ENCODE measurements at places on chromosomes 1 and 21.

GRCh38 chr1:197838836-197839235, 63.6 kb upstream of the DENND1B start:
- DNase-seq: no peak

- DNase-seq: no peak
These were observed 72.2 kb upstream of the CDC42BPA start for GRCh38 chr1:227390525-227390924.

DNA sequence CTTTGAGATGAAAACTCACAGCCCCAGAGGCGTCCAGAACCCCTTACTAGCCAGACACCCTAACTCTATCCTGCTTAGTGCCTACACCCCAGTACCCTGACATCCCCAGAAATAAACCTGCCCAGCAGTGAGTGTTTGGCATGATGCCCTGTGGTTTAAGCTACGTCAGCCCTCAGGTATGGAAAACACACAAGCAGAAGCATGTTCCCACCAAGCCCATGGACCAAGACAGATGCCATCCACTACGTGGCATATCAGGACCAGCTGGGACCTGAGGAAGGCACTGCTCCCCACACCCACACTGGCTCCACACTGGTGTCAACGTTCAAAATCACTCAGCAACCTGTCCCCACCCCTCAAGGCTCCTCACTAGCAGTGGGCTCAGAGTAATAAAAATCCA, 116.4 kb downstream of the SYT2 start:
- DNase-seq: no peak

- DNase-seq: no peak
These were observed 616 bp downstream of the MCOLN3 start for GRCh38 chr1:85047472-85048295.

- DNase-seq: no peak
These were observed 143.0 kb upstream of the GRIK3 start for GRCh38 chr1:37177230-37177864.

DNA sequence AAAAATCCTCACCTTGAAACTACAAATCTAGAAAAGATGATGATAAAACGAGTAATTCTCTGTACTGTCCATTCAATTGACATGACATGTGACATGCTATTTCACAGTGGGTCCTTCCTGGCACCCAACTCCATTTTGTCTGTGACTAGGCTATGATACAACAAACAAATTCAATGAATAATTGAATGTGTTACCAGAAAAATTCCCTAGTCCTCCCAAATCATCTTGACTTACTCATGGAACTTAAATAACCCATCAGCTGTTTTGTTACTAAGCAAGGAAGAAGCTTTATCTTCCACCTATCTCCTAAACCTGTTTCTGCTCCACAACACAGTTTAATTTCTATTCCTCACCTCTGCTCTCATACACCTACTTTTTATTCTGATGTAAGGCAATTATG, 30.4 kb downstream of the B3GALNT2 start:
- DNase-seq: no peak

GRCh38 chr1:185964946-185965345, 230.8 kb downstream of the HMCN1 start:
- DNase-seq: no peak

DNA sequence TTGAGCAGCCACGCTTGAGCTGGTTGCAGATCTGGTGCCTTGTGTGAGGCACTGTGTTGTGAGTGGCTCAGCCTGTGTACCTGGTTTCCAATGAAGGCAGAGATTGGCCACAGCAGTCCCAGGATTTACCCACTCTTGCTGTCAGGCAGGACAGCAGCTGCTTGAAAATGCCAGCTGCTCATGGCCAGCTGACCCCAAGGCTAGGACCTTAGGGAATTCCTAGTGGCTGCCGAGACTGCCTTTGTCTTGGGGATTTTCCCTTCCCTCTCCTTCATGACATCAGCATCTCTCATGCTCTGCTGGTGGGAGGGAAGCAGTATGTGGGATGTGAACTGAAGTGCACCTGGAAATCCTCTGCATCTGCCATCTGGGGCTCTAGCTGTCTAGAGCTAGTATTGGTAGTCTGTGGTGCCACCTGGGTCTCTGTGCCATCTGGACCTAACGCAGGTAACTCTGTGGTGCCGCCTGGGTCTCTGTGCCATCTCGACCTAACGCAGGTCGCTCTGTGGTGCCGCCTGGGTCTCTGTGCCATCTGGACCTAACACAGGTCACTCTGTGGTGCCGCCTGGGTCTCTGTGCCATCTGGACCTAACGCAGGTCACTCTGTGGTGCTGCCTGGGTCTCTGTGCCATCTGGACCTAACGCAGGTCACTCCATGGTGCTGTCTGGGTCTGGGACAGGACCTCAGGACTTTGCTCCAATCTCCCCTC, 3.8 kb upstream of the LRRC47 start:
- no peak for DNase-seq

DNA sequence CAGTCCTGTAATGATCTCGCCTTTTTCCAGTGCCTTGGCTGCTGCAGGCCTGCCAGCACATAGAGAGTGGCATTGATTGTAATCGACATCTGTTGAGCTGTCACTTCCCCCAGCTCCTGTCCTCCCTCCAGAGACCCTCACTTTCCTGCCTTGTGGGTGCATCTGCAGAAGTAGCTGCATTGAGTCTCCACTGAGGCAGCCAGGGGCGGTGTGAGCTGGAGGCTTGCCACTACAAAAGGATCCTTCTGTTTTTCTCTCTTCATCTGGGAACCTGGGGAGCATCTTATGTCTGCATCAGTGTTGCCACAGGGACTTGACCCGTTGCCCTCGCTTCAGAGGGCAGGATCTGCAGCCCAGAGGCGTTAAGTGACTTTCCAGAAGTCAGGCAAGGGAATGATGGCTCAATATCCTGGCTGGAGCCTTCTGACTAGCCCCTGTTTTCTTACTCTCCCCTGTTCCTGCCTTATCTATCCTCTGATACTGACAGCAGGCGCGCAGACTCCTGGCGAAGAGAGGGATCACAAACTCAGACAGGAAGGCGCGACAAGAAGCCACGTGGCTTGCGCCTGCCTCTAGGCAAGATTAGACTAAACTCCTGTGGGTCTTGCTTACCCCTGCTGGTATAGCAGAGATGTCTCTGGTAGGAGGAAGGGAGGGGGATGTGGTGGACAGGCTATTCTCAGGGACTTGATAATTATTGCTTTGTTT, 13.3 kb upstream of the FMOD start:
- no peak for DNase-seq

- DNase-seq: no peak
These were observed 26.1 kb downstream of the KCNJ15 start for GRCh38 chr21:38282921-38283320.

DNA sequence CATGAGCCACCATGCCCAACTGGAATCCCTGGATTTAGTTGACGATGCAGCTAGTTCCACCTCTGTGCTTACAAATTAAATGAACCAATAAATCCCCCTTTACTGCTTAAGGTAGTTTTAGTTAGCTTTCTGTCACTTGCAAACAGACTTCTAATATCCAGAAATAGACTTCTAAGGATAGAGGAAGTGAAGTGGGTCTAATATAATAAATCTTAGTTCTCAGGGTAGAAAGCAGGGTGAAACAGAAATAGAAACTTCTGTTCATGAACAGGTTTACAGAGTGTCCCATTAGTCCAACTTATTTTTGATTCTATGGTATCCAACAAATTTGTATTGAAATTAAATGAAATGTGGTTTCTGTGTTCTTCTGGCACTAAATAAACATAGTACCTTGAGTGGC, 20.1 kb downstream of the BCAS2 start:
- no peak for DNase-seq

DNA sequence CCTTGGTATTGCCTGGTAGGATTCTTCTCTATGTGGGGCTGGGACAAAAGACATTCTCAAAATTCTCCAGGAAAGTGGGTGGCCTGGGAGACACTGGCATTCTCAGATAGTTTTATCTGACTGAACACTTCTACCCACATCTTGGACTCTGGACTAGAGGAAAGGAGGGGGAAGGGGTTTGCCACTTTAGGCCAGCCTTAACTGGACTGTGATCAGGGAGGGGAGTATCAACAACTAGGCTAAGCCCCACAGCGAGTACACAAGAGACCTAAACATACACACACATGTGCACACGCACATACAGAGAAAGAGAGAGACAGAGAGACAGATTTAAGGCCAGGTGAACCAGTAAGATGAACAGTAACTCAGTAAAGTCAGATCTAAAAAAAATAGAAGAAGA, 1.2 kb upstream of the SEMA6C start:
- no peak for DNase-seq

DNA sequence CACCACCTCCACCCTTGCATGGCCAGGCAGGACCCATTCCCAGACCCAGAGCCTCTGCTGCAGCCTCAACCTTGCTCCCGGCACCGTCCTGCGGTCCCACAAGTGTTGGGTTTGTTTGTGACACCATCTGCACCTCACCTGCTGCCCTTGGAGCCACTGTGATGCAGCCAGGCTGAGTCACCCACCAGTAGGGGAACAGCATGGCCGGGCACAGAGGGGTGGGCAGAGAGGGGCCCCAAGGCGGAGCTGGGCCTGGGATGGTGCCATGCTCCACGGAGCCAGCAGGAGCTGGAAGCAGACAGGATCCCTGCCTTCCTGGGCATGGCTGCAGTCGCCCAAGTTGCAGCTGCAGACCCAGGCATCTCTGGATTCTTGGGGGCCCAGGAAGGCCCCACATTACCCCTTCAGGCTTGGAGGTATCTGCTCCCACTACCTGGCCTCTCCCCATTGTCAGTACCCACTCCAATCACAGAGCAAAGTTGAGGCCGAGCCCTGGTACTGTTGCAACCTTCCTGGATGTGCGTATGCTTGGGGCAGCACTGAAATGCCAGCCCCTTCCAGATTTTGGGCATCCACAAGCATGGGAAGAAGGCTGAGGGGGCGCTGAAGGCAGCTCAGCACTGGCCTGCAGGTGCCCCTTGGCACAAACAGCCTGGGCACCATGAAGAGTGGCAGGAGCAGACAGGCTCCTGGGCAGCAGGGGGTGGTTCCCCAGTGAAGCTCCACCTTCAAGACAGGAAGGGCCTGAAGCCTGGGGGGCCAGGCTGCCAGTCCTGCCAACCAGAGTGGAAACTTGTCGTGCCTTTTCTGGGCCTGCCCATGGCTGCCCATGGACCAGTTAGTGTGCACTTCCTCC, 172.8 kb downstream of the MATN1 start:
- no peak for DNase-seq

DNA sequence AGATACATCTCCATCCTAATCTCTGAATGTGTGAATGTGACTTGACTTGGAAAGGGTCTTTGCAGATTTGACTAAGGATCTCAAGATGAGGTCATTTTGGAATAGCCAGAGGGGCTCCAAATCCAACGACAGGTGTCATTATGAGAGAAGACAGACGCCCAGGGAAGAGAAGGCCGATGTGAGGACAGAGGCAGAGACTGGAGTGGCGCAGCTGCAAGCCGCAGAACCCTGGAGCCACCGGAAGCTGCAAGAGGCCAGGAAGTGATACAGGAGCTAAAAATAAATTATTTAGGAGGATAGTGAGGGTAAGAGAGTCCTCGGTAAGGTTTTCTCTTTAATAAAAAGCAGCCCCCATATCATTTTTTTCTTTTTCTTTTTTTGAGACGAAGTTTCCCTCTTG, 9.7 kb upstream of the AADACL4 start:
- DNase-seq: no peak

DNA sequence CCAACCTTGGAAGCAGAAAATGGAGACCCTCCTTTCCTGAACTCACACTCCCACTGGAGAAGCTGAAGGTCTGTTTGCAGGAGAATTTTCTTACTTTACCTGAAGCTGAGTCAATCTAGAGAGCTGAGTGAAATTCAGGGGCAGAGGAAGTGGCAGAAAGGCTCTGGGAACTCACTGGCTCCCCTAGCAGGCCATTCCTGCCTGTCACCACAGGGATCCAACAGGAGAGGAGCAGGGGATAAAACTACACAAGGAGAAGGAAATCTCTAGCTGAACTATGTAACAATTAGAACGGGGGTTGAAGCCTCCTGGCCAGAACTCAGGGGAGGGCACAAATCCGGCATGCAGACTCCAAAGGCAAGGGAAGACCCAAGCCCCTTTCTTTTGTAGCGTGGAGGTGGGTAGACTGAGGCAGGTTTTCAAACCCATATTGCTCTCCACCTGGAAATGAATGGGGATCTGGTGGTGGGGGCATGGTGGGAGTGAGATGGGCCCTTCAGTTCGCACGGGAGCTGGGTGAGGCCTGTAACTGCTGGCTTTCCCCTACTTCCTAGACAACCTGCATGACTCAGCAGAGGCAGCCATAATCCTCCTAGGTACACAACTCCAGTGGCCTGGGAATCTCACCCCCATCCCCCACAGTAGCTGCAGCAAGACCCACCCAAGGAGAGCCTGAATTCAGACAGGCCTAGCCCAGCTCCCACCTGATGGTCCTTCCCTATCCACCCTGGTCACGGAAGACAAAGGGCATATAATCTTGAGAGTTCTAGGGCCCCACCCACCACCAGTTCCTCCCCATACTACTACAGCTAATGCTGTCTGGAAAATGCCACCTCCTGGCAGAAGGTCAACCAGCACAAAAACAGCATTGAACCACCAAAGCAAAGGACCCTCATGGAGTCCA, 158.1 kb downstream of the LTN1 start:
- no peak for DNase-seq

DNA sequence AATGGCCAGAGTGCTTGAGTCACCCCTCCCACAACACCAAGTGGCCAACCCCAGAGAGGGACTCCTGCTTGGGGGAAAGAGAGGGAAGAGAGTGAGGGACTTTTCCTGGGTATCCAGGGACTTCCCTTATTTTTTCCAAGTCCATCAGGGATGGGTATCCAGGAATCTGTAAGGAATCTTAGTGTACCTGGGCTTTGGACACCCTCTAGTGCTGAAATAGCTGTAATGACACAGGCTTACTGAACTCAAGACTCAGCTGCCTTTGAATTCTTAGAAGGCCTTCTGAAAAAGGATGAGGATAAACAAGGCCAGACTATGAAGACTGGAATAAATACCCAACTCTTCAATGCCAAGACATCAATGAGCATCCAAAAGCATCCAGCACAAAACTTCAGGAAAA, 12.0 kb downstream of the TSHB start:
- no peak for DNase-seq

DNA sequence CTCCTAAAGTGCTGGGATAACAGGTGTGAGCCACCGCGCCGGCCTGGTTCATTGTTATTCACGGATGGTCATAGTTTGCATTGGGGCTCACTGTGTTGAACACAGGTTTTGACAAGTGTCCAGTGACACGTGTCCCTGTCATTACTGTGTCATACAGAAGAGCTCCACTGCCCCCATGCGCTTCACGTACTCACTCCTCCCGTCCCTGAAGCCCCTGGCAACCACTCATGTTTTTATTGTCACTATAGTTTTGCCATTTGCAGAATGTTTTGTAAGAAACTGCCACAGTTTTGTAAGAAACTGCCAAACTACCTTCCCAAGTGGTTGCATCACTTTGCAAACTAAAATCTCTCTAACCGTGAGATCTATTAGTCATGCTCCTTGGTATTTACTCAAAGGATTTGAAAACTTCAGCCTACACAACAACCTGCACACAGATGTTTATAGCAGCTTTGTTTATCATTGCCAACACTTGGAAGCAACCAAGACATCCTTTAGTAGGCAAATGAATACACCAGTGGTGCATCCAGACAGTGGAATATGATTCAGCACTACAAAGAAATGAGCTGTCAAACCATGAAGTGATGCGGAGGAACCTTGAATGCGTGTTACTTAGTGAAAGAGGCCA, 163.2 kb upstream of the COL6A1 start:
- no peak for DNase-seq
